ENCODE measurements at places on chromosomes 6 and 20.

GRCh38 chr20:54044156-54044555, 26.2 kb downstream of the BCAS1 start:
- DNase-seq = no peak
- H3K27me3 ChIP-seq = peaks cover 2% of the 10 kb centered on the region

DNA sequence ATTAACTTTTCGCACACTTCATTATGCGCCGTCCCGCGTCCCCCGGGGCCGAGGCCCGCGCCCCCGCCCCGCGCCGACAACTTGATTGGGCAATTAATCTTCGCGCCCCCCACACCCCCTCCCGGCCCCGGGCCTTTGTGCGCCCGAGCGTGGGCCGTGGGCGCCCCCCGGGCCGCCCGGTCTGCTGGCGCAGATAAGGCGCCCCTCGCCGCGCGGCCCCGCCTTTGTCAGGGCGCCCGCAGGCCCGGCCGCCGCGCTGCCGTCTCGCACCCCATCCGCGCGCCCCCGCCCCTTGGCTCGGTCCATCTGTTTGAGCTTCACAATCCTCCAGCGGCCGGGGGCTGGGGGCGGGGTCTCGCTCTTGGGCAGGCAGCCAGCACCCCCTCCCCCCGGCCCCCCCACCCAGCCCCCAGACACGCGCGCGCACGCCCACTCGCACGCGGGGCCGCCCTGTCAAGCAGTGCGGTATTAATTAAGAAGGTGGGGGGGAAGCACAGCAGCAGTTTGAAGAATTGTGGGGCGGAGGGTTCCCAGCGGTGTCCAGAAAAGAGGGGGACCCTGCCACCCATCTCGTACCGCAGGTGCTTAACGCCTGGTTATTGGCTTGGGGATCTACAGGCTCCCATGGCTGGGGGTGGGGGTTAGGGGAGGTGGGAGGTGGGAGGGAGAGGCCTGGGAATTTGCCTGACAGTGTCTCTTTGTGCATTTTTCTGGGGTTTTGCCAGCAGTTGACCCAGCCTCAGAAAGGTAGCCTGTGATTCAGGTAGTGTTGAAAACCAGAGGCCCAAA, 34.6 kb upstream of the SCRT2 start:
- no peak overlapping the region for H3K27ac ChIP-seq
- H3K27me3 ChIP-seq = peaks cover 38% of the 10 kb centered on the region
- H3K36me3 ChIP-seq = peaks cover 13% of the 10 kb centered on the region
- H3K4me3 ChIP-seq = no peak overlapping the region
- H3K4me1 ChIP-seq = peaks cover 3% of the 10 kb centered on the region

GRCh38 chr20:17704589-17705317, 5.0 kb downstream of the BANF2 start:
- H3K27me3 ChIP-seq = no peaks in the 10 kb centered on the region
- DNase-seq = peak; percentile 46
- H3K36me3 ChIP-seq = no peaks in the 10 kb centered on the region
- no peak overlapping the region for H3K27ac ChIP-seq
- H3K4me3 ChIP-seq = no peak overlapping the region

DNA sequence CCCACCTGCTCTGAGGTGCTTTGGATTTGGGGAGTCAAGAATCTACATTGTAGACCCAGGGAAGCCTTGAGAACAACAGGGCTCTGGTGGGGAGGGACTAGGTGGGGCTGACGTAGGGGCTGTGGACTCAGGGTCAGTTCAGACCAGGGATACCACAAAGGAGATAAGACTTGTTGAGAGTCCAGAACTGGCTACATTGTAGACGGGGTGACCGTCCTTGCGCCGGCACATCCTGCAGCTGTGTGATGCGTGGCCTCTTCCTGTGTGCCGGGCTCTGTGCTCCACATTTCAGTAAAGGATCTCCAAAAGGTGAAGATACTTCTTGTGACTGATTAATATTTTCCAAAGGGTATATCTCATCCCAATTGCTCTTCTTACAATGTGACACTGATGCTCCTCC, 9.8 kb upstream of the TLDC2 start:
- H3K27ac ChIP-seq = no peak overlapping the region
- DNase-seq = no peak
- H3K27me3 ChIP-seq = no peaks in the 10 kb centered on the region
- no peaks in the 10 kb centered on the region for H3K36me3 ChIP-seq

- H3K27ac ChIP-seq = no peak overlapping the region
- DNase-seq = no peak
- H3K4me3 ChIP-seq = no peak overlapping the region
- no peaks in the 10 kb centered on the region for H3K27me3 ChIP-seq
- no peaks in the 10 kb centered on the region for H3K4me1 ChIP-seq
Observed at GRCh38 chr20:34992751-34993417, 37.2 kb downstream of the MYH7B start.

GRCh38 chr6:32625137-32625536, 12.1 kb upstream of the HLA-DQA1 start:
- no peak for DNase-seq
- H3K27ac ChIP-seq = no peak overlapping the region
- H3K4me1 ChIP-seq = no peaks in the 10 kb centered on the region
- no peaks in the 10 kb centered on the region for H3K36me3 ChIP-seq
- H3K27me3 ChIP-seq = peaks cover 6% of the 10 kb centered on the region
- no peak overlapping the region for H3K4me3 ChIP-seq

- H3K27ac ChIP-seq = no peak overlapping the region
- H3K27me3 ChIP-seq = no peaks in the 10 kb centered on the region
- H3K4me3 ChIP-seq = no peak overlapping the region
Observed at GRCh38 chr6:63529498-63529897, 42.8 kb upstream of the LOC128125822 start.
